Stimulated activated CD4-positive, alpha-beta T cell treated with anti-CD3 and anti-CD28 coated beads, Interleukin-15, amount 100 ng/mL, for 1 hour (primary cell): ENCODE measurements at places on chromosomes 13 and 19.
A peak's percentile ranks its signal among the peaks of the same experiment; 100 is the strongest.

- no peak for DNase-seq
Observed at GRCh38 chr19:18456974-18457373, 19.0 kb upstream of the ISYNA1 start.

GRCh38 chr13:84812078-84812477, 929.8 kb upstream of the SLITRK1 start:
- DNase-seq = no peak

- DNase-seq = no peak
Observed at GRCh38 chr13:113049981-113050380, 55.6 kb upstream of the F7 start.

GRCh38 chr13:27972478-27972820, 3.3 kb upstream of the CDX2 start:
- no peak for DNase-seq

- DNase-seq = no peak
Observed at GRCh38 chr13:51821606-51822005, 17.6 kb upstream of the DHRS12 start.

DNA sequence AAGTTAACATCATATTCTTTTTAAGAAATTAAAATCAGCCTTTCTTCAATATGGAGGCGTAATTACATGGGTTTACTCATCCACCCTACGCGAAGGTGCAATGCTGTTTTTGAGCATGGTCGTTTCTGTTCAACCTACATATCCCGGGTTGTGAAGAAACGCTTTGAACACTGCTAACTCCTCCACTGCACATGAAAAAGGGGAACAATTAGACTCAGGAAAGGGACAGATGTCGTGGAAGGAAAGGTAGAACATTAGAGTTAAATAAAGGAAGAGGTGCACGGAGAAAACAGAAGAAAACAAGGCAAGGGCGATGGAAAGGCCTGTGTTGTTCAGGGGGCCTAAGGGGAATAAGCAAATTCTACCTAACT, 4.1 kb downstream of the ZIC5 start:
- DNase-seq = no peak

- no peak for DNase-seq
Observed at GRCh38 chr13:72384879-72385278, 342.6 kb downstream of the MZT1 start.

DNA sequence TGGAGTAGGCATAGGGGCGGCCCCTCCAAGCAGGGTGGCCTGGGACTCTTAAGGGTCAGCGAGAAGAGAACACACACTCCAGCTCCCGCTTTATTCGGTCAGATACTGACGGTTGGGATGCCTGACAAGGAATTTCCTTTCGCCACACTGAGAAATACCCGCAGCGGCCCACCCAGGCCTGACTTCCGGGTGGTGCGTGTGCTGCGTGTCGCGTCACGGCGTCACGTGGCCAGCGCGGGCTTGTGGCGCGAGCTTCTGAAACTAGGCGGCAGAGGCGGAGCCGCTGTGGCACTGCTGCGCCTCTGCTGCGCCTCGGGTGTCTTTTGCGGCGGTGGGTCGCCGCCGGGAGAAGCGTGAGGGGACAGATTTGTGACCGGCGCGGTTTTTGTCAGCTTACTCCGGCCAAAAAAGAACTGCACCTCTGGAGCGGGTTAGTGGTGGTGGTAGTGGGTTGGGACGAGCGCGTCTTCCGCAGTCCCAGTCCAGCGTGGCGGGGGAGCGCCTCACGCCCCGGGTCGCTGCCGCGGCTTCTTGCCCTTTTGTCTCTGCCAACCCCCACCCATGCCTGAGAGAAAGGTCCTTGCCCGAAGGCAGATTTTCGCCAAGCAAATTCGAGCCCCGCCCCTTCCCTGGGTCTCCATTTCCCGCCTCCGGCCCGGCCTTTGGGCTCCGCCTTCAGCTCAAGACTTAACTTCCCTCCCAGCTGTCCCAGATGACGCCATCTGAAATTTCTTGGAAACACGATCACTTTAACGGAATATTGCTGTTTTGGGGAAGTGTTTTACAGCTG, at the start of the genes BRCA2 and ZAR1L:
TSS of gene BRCA2 (plus strand) at position 271 of the 790 bp plus-strand sequence. CDS start 953 bp downstream, outside the sequence.
TSS of gene ZAR1L (minus strand) at position 126 of the 790 bp plus-strand sequence. CDS start 3,438 bp downstream, outside the sequence.
- peak; percentile 66 for DNase-seq

GRCh38 chr13:30216111-30216510, 91.2 kb downstream of the KATNAL1 start:
- DNase-seq = no peak

DNA sequence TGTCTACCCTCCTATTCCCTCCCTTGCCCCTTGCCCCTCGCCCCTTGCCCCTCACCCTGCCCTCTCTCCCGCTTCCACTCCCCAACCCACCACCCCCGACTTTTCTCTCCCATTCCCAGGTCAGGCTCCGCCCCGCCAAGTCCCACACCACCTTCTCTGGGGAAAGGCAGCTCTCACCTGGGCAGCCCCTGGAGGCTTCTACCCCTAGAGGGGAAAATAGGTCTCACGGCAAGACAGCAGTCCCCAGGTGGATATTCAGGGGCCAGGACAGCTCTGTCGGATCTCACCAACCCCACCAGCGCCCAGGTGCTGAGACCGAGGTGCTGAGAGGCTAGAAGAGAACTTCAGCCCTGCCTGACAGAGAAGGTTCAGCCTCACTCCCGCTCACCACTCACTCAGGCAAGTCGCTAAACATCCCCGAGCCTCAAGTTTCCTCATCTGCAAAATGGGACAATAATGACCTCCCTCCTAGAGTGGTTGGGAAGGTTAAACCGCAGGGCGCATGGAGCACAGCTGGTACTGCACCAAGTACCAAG, 1.4 kb upstream of the ERFL start:
- DNase-seq = no peak

DNA sequence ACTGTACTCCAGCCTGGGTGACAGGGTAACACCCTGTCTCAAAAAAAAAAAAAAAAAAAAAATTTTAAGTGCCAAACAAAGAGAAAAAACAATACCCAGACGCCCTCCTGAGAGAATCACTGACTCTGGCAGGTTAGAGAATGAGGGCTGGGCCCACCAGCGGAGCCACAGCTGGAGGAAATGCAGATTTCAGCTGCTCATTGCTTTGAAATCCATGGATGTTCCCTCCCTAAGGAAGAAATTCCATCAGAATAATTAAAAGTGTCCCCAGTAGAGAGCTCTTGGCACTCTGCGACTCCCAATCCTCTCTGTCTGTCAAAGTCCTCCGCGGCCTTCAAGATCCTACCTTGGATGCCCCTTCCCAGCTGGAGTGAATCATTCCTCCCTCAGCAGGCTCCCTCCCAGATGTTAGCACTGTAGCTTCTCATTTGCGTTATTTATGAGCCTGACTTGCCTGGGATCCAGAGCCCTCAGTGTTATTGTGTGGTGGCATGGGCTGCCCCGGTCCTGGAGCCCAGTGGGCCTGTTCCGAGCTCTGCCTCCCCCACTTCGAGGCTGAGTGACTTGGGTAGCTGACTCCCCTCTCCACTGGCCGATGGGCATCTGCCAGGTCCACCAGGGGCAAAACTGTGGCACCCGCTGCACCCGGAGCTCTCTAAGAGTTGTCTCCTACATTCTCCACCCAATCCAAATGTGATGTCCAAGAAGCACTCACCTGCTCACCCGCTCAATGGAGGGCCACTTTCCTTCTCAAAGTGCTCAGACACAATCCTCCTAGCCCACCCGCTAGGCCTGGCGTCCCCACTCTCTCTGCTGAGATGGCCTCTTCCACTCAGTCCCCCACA, 47.0 kb downstream of the SERP2 start:
- no peak for DNase-seq

- no peak for DNase-seq
Observed at GRCh38 chr13:49308097-49308875, 60.6 kb downstream of the CDADC1 start.

GRCh38 chr19:23222998-23223652, 27.1 kb downstream of the ZNF724 start:
- DNase-seq = no peak

GRCh38 chr19:46809534-46810272, 21.3 kb upstream of the SLC1A5 start:
- DNase-seq = no peak

GRCh38 chr13:47508527-47509228, 492.4 kb downstream of the SUCLA2 start:
- no peak for DNase-seq

GRCh38 chr13:45926741-45927140, 75.2 kb upstream of the SIAH3 start:
- no peak for DNase-seq

DNA sequence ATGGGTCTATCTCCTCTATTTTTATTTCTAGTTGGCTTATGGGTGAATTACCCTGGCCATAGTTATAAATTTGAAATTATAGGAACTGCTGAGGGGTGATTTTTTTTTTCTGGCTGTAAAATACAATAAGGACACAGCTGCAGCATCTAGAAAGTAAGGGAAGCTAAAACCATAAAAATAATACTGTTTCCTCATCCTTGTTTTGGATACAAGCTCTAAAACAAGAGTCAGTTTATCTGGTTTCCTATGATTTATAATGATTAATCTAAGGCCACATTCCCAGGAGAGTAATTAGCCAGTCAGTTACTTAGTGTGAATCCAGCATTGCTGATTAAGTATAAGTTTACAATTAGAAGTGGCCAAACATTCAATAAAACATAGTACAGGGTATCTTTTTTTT, 219.1 kb upstream of the NBEA start:
- no peak for DNase-seq

- DNase-seq = no peak
Observed at GRCh38 chr19:51365211-51365964, 800 bp downstream of the ETFB start.

DNA sequence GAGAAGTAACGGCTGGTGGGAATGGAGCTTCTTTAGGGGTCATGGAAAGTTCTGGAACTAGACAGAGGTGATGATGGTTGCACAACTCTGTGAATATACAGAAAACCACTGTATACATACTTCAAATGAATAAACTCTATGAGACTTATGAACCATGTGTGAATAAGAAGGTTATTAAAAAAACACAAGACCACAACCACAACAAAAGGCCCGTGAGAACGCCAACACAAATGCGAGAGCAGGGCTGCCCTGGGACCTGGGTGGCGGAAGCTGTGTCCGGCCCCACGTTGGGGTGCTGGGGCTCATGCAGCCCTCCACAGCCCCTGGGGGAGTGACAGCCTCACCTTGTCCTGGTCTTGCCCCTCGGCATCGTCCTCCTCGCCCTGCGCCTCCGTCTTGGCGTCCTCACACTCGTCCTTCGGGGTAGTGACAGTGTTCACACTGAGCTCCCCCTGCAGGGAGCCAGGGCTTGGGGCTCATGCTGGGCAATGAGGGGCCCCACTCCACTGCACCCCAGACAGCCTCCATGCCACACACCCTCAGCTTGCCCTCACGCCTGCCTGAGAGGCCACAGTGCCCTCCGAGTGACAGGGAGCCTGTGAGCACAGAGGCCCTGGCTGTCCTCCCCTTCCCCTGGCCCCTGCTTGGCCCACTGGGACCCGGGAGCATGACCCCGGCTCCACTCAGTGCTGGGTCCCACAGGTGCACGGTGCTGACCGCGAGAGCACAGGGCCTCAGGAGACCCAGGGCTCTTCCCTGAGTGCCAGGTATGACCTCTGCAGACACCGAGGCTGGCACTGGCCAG, 16.0 kb downstream of the IZUMO4 start:
- no peak for DNase-seq

- peak; percentile 53 for DNase-seq
Observed at GRCh38 chr19:48390188-48391099, 907 bp downstream of the KDELR1 start.

GRCh38 chr19:33758541-33759013, 38.1 kb upstream of the KCTD15 start:
- DNase-seq = no peak

DNA sequence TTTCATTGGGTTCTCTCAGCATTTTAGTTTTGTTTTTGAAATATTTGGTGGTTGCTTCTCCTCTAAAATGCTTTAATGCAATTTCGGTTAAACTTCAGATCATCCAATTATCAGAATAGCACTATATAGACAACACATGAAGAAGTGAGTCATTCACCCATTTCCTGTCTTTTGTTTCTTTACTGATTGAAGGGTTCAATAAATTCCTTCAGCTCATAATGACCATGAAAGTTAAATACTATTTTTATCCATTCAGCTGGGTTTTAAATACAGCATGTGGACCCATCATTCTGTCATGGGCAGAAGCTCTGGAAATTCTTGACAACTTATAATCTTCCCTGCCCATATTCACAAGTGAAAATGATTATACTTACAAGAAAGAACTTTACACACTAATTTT, 187.2 kb downstream of the ITGBL1 start:
- DNase-seq = no peak

DNA sequence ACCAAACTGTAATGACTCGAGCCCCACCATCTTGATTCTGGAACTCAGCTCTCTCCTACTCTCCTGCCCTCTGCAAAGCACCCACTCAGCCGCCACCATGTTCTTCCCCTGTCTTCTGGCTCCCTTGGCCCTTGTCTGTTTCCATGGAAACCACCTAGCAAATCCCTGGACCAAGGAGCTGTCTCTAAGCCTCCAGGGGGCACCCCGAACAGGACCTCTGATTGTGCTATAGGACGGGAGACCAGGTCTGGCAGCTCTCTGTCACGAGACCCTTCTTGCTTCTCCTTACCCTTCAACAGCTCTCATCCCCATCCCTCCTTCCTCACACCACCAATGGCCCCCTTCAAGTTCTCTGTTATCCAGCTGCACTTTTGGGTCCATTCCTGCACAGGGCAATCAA, 277.7 kb upstream of the ZNF507 start:
- no peak for DNase-seq

DNA sequence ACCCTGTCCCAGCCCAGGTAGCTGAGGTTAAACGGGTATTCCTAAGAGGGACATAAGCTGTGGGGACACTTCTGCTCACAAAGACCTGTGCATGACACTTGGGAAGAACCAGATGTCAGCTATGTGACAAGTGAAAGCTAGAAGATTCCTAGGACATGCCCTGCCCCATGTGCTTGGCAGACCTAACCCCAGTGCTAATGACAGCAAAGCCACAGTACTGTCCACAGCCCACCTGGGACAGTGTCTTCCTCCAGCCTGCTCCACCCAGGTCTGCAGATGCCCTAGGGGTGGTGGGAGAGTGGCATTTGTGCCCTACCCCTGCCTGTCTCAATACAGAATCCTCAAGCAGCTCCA, 18.4 kb upstream of the EPHX3 start:
- DNase-seq = no peak

DNA sequence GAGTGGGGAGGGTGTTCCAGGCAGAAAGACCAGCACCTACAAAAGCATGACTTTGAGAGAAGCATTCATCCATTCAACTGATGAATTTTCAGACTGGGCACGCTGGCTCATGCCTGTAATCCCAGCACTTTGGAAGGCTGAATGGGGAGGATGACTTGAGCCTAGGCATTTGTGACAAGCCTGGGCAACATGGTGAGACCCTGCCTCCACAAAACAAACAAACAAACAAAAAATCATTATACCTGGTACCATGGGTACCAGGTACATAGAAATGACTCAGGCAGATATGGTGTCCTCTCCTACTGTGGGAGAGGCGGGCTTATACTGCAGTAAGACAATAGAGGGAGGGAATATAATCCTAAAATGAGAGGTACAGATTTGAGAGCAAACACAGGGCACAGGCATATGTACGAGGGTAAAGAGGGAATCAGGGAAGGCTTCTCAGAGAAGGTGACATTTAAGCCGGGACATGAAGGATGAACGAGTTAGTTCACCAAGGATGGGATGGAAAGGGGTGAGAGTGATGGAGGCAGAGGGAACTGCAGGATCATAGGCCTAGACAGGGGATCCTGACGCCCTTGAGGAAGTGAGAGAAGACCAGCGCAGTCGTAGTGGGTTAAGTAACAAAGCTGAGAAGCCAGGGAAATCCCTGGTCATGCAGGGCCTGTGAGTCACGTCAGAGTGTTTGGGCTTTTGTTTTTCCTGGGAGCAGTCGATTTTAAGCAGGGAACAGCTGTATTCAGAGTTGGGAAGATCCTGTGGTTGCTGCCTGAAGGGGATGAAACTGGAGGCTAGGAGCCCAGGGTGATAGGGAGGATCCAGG, 2.9 kb downstream of the CYP2S1 start:
- DNase-seq = no peak

- DNase-seq = no peak
Observed at GRCh38 chr13:37791699-37792098, 77.9 kb downstream of the TRPC4 start.
